ENCODE measurements at places on chromosomes 3 and 15.

GRCh38 chr3:126446301-126446700 is 29.4 kb downstream of the ZXDC start:
- DNase-seq: no peak

DNA sequence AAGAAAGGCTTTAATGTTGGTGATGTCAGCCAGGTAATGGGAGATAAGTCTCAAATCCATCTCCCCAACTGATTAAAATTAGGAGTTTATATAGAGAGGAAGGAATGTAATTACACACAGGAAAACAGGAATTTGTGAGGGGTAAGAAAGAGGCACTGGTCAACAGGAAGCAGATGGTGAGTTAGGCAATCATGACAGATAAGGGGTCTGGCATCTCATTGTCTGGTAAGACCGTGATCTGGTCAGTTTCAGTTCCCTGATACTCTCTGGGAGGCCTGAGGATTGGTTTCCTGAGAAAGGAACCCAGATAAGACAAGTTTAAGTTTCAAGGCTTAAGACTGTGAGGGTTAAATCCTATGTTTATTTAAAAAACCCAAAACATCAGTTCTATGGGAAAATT is 414.7 kb upstream of the ARRDC4 start:
- no peak for DNase-seq

DNA sequence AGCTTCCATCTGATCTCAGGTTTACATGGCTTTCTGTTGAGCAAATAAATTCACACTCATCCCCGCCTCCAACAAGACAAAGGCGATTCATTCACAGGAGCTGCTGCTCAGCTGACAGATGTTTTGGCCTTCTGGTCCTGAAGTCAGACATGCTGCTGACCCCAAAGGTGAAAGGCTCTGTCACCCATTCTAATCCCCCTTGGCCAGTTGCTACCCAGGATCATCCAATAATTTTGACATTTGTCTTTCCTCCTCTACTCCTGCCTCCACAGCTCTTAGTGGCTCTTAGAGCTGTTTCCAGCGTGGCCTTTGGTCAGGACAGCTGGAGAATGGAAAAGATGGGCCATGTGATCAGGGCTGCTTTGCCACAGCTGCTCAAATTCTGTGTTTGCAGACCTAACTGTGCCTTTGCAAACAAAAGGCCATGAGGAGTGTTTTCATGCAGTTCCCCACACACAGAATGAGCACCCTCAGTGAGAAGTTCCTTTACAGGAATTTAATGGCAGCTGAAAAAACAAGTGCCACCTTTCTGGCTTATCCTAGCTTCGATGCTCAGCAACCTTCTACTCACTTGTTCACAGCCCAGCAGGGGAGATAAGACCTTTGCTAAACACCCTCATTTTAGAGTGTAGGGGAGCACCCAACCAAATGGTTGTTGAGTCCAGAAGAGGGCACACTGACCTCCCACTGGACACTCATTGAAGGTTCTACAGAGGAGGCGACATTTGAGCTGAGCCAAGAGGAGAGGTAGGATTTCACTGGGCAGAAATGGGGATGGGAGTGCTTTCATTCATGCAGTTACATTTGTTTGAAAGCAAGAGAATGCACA is 39.0 kb downstream of the CYP19A1 start:
- DNase-seq: no peak

DNA sequence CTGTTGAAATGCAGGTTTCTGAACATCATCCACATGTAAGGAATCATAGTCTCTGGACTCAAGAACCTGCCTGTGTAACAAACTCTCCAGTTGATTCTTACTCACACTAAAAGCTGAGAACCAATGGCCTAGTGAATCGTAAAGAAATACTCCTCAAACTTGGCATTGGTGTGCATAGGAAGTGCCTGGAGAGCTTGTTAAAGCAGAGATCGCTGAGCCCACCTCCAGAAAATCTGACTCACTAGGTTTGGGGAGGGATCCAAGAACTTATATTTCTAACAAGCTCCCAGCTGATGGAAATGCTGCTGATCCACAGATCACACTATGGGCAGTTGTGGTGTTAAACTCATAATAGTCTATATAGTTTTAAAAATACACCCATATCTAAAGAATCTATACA is 55.8 kb upstream of the LMCD1 start:
- DNase-seq: no peak

- no peak for DNase-seq
Measured at GRCh38 chr3:52690560-52690959, 4.7 kb downstream of the GNL3 start.

Measured in activated CD4-positive, alpha-beta memory T cell treated with anti-CD3 and anti-CD28 coated beads for 36 hours (primary cell).